NCI-H1048 (cell line): ENCODE measurements at places on chromosomes 11 and 22.

DNA sequence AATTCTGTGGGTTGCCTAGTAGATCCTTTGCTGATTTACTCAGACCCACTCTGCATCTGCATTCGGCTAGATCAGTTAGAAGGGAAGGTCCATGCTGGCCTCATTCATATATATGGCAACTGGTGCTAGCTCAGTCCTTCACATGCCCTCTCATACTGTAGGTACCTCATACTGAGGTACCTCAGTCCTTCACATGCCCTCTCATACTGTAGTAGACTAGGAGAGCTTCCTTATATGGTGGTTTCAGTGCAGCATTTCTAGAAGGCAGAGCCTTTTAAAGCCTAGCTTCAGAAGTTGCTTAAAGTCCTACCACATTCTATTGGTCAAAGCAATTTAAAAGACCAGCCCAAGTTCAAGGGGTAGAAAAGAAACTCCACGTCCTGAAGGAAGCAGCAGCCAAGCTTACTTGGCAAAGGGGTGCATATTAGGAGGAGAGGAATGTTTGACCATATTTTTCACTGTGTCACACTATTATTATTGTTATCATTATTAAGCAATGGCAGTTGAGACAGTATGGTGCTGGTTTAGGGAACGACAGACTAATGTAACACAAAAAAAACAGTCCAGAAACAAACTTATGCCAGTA is 356.4 kb downstream of the DYNC2H1 start:
- DNase-seq = no peak

- no peak for DNase-seq
Measured at GRCh38 chr11:40602866-40603552, 856.4 kb downstream of the LRRC4C start.

DNA sequence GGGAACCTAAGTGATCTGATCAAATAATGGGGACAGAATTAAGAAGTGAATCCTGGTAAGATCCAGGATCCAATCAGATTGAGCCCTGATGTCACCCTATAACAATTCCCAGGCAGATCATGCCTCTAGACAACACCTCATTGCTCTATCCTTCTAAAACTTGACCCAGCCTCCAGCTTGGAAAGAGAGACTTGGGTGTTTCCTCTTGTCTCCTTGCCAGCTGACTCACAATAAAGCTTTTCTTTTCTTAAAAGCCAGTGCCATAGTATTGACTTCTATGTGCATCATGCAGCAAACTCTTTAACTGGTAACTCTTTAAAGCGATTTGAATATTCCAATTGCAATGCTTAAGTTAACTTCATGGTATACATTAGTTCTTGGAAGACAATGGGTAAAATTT is 109.6 kb upstream of the CHORDC1 start:
- DNase-seq = no peak

DNA sequence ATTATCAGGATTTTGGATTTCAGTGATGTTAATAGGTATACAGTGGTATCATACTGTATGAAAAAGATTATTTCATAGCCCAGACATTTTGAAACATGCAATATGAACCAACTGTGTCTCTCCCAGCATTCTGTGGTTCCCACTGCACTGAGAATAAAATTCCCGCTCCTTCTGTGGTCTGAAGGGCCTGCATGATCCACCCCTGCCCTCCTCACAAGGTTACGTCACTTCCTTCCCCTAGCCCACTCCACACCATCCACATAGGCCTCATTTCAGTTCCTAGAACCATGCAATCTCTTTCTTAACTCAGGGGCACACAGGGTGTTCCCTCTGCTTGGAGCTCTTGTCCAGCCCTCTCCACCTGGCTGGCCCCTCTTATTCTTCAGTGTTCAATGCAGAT is 103.1 kb downstream of the TSPAN18 start:
- DNase-seq = no peak

DNA sequence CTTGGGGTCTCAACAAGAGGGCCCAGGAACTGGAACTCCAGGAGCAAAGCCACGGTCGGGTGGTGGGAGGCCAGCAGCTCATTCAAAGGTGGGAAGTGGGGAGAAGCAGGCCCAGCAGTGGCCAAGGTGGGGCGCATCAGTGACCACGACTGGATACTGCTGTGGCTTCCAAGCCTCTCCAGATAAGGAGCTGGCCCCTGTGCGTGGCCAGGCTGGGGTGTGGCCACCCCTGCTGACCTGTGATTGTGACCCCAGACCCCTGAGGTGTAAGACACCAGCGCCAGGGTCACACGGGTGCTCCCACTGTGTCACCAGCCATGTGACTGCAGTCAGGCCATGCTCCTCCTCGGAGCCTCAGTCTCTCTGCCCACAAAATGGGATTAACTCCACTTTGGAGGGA is 20.3 kb downstream of the A4GALT start:
- no peak for DNase-seq

DNA sequence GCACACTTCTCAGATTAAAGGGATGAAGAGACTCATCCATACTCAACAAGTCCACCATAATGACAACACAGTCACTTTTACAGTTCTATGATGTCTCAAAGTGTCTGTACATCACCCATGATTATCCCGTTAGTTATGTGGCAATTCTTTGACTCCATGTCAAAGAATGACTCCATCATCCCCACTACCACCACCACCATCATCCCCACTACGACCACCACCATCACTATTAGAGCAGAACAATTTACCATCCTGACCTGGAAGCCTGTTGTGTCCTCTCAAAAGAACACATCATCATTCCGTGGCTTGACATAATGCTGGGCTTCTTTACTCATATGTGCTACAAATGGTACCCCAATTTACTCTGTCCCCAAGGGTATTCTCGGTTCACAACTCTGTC is 13.7 kb downstream of the PRR5L start:
- DNase-seq = no peak

- no peak for DNase-seq
Measured at GRCh38 chr11:69625476-69625875, 15.5 kb upstream of the CCND1 start.

DNA sequence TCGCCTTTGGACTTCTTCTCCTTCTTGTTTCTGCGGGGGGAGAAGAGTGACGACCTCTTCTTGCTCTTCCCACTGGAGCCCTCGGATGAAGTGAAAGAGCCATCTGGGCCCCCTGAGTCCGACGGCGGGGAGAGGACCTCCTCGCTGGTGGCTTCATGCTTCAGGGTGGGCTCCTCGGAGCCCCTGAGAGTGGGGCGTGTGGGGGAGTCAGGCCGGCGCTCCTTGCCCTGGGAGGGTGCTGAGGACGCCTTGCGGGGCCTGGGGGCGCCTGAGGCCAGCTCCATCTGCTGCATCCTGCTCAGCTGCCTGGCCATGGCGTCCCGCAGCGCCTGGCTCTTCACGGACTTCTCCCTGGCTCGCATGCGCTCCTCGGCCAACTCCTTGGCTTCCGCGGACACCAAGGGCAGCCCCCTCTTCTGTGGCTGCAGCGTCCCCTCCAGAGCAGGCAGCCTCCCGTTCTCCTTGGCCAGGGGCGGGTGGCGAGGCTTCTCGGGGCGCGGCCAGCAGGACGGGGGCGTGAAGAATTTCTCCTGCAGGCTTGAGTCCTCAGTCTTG is 43.3 kb upstream of the BID start:
- no peak for DNase-seq

DNA sequence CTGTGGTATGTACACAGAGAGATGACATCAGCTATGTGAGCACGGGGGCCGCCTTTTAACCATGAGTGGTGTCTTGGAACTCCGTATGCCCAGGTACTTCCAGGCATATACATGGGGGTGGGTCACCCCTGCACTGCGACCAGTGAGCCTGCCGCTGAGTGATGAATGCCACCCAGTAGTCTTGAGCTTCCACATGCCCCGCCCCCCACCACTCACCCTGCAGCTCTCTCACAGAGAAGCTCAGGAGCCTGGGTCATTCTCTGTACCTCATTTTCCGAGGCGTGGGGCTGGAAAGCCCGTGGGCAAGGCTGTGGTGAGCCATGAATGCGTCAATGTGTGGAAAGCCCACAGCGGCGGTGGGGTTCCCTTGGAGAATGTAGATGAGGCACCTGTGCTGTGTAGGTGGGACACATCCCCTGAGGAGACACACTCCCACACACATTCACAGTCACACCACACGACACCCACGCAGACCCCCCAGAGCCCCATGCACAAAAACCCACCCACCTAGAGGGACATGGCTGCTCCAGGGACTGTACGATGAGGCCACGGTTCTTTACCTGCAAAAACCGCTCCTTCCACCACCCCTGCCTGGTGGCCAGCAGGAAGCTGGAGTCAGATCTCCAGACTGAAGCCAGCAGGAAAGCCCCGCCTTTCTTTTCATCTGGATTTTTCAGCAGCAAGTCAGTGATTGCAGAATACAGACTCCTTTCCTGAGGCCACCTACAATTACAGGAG is 67.6 kb downstream of the PIWIL3 start:
- DNase-seq = no peak

DNA sequence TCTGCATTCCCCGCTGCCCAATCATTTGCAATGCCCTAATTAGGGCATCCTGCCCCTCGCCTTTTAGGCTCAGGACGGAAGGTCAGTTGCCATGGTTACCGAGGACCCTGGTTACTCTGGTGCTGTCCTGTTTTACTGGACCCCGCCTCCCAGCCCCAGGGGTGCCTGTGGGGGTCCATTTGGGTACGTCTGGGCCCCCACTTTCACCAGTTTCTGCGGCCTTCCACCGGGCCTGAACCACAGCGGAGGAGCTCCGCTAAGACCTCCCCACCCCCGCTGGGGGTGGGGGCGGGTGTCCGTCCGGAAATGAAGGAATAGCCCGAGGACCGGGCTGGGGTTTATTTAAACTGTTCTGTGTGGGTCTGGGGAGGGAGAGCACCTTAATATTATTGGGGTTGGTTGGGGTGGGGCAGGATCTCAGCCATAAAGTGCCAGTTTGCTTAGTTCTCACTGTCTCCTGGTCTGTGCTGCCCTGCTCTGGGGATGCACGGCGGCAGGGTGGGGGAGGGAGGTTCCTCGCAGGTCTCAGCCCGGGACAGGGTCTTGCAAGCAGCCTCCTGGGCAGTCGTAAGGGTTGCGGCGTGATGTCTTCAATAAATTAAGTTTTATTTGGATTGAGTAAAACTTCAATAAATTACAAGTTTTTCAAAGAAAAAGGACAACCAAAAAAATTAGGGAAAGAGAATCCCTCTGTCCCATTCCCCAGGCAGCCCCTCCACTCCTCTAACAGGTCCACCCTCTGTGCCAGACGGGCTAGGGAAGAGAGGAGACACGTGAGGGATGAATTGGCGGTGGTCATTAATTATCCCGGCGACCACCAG is 5.3 kb downstream of the PHOX2A start:
- DNase-seq = no peak

DNA sequence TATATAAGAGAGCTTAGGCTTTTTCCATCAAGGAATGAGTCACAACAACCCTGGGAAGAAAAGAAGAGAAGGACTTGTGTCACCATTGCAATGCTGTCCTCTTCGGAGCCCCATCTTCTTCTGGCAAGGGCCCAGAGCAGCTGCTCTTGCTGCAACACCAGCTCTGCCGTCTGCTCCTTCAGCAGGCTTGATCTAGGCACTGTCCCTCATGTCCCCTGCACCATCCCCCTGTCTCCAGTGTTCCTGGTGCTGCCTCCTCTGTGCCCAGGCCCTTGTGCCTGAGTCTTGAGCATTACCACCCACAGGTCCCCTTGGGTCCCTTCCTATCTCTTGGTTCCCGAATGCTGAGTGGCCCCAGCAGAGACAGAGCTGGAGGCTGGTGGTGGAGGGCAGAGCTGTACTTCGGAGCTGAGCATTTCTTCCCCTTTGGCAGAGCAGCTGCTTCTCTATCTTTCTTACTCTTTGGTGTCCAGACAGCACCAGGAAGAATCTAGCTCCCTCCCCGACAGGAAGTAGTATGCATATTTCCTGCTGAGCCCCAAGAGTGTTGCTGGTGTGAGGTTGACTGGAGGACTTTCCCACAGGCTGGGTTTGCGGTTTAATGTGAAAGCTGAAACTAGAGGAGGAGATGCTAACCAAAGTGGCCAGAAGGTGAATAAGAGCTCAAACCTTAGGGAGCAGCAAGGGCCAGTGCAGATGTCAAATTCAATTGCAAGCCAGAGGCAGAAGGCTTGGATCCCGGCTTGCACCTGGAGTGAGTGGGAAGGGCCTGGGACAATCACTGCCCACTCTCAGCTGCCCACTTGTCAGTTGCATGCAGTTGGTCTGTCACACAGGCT is 27.8 kb downstream of the WEE1 start:
- DNase-seq = no peak

GRCh38 chr22:39236321-39237317 is 8.2 kb downstream of the PDGFB start:
- DNase-seq = no peak

DNA sequence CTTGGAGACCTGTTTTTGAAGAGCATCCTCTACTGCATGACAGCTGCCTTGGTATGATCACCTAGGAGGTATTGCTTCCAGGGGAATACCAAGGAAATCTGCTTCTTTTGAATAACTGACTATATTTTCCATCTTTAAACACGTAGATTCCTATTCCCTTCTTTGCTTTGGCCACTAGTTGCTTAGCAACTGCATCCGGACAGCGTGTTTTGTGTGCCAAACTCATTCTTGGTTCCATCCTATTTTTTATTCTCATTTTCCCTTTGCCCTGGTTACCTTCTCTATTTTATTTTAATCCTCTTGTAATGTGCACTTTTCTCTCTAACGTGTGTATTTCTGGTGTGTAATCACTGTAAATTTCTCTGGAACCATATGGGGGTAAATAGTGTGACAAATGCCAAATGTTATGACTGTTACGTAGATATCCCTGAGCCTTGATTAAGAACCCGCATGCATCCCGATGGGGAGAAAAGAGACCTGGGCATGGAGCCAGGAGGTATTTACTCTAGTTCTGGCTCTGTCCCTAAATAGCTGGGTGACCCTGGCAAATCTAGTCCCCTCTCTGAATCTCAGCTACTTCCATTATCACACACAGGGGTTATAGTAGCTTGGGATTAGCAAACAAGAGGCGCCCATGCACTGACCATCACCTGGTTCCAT is 241.7 kb downstream of the MIAT start:
- no peak for DNase-seq

DNA sequence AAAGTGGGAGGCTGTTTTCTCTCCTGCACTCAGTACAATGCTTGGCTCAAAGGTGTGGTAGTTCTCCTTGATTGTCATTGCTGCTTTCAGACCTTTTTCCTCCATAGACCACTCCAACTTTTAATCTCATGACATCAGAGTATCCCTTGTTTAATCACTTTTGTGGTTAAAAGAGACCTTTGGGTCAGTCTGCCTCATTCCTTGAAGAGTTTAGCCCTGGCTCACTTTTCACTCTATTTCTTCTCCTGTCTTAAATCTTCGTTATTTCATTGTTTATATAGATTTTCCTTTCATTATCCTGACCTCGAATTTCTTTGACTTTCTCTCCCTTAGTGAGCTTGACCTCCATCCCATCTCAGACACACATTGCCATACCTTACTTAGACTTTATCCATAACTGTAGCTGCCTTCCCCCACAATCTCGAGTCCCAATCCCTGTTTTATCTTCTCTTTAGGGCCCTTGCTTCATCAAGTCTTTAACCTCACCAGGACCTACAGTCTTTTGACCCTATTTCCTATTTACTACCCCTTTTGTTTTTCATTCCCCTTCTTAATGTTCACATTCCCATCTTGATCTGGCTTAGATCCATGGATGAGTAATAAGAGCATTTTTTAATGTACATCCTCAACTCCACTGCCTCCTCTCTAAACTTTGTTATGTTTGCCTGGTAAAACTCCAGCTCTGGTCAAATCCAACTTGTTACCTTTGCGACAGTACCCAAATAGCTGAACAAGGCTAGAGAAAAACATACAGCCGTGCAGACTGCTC is 9.5 kb downstream of the ATXN10 start:
- no peak for DNase-seq

- DNase-seq = no peak
Measured at GRCh38 chr11:61776561-61777075, 15.8 kb downstream of the TMEM258 start.

- peak; percentile 10 for DNase-seq
Measured at GRCh38 chr22:30920407-30920806, 48.2 kb downstream of the MORC2 start.
